AG04449 (cell line): ENCODE measurements at places on chromosomes 2 and 18.

DNA sequence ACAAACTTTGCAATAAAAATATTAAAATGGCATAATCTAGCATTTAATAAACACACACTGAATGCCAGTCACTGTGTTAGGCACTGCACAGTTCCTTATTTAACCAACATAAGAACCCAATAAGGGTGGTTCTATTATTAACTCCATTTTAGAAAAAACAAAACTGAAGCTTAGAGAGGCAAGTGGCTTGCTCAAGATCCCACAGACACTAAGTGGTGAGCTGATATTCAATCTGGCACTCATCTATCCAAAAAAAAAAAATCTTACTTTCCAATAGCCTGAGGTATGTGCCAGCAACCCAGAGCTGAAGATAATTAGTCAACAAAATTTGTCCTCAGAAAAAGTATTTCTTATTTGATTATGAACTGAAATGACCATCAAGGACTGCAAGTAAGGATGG lies 799 bp downstream of the CYTIP start:
- no peak for DNase-seq

GRCh38 chr18:53771664-53772063 lies 452.8 kb downstream of the MBD2 start:
- no peak for DNase-seq

DNA sequence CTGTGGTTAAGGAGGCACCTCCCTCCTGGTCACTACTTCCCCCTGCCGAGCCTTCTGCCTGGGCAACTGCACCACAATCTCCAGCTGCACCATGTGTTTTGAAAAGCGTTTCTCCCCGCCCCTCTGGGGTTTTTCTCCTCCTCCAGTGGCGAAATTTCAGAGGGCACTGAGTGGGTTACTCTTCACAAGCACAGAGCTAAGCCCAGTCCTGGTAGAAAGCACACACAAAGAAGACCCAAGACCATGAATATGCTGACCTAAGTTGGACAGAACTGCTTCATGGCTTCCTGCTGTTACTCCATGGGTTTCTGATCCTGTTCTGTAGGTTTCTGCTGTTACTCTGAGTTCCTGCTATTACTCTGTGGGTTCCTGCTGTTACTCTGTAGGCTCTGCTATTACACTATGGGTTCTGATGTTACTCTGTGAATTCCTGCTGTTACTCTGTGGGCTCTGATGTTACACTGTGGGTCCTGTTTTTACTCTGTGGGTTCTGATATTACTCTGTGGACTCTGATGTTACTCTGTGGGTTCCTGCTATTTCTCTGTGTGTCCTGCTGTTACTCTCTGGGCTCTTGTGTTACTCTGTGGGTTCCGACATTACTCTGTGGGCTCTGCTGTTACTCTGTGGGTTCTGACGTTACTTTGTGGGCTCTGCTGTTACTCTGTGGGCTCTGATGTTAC lies 216.6 kb downstream of the RTP5 start:
- DNase-seq: no peak

DNA sequence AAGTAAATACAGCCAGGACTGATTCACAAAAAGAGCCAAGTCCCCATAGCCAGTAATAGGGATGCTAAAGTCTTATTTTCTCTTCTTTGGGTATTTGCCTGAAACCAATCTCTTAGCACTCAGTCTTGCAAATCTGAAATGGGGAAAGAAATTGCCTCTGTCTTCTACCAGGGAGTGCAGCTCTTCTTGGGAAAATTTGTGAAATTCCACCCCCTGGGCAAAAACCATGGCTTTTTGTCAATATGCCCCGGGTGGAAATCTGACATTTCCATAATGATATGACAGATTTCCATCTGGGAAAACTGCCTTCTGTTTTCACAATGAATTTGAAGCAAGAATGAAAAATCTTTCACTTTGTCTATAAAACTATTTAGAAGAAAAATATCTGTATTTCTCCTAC lies 628.1 kb downstream of the BCL11A start:
- no peak for DNase-seq

DNA sequence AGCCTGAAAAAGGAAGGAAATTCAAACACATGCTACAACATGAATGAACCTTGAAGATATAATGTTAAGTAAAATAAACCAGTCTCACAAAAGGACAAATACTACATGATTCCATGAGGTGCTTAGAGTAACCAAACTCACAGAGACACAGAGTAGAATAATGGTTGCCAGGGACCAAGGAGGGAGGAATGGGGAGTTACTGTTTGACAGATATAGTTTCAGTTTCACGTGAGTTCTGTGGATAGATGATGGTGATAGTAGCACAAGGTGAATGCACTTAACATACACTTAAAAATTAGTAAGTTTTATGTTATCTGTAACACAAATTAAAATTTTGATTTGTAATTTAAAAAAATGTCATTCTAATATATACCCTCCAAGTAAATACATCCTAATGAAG lies 106.9 kb upstream of the ACVR1C start:
- DNase-seq: no peak

DNA sequence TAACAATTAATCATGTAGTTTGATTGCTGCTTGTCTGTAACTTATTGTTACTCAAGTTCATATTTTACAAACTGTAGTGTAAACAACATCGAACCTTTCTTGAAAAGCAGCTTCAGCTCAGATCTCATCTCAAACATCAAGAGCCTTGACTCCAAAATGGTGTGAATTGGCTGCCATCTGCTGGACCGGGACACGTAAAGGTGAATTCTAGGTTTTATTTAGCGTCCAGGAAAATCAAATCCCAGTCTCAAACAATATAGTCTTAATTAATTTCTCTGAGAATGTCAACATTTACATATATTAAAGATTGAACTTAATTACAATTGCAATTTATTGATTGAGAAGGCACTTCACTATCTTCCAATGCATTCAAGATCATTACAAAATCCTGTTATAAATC lies 453.0 kb downstream of the GALR1 start:
- DNase-seq: no peak

- no peak for DNase-seq
Measured at GRCh38 chr18:22143347-22144340, 25.7 kb upstream of the GATA6 start.

DNA sequence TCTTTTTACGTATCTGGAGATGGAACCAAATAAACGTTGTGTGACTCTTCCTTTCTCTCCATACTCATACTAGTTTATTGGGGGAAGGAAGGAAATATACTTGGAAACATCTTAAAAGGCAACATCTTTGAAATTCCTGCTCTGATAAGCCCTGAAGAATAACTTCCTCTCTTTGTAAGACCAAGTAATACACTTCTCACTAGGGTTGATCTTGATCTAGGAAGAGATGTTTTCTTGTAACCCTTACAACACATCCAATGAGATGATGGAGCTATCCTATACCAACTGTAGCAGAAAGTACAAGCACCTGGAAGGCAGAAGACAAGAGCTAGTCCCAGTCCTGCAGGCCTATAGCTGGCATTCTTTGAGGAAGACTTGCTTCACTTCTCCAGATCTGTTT lies 2.0 kb downstream of the ANKRD44 start:
- DNase-seq: no peak

GRCh38 chr2:62662554-62662953 lies 43.0 kb upstream of the EHBP1 start:
- no peak for DNase-seq

- DNase-seq: no peak
Measured at GRCh38 chr18:13989199-13989598, 73.9 kb upstream of the MC2R start.

DNA sequence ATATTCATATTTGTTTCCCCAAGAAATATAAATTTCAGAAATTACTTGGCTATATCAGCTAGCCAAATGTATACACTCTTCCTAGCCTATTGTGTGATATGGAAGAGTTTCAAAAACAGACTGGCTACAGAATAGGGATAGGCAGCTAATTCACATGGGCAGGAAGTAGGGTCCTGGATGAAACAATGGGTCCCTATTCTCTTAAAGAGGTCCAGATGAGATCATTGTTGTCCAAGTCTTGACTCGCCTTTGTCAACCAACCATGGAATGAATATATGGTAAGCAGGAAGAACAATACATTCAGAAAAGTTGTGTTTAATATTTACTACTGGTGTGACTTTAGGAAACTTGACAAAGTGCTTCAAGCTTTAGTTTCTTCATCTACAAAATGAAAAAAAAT lies 319.9 kb downstream of the NBAS start:
- no peak for DNase-seq

- DNase-seq: no peak
Measured at GRCh38 chr2:37894047-37894446, 31.0 kb upstream of the RMDN2 start.

- DNase-seq: no peak
Measured at GRCh38 chr2:124535816-124536215, 510.7 kb downstream of the CNTNAP5 start.

GRCh38 chr18:33444709-33445108 lies 4.2 kb upstream of the CCDC178 start:
- no peak for DNase-seq

- DNase-seq: no peak
Measured at GRCh38 chr2:5736050-5736449, 43.9 kb downstream of the SOX11 start.

DNA sequence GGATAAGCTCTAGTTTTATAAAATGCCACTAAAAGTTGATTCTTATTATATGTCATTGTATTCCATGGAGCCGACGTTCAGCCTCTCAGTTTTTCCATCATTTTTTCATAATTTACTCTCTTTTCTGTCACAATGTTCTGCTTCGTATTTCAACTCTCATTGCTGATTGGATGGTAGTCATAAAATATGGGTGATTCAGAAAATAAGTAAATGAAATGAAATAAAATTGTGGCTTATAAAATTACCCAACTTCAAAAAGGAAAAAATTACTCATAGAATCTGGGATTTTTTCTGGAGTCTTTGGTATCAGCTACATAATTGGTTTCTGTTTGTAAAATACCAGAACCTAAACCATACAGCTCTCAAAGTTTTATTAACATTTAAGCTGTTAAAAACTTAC lies 139.7 kb upstream of the ITGA4 start:
- DNase-seq: no peak

DNA sequence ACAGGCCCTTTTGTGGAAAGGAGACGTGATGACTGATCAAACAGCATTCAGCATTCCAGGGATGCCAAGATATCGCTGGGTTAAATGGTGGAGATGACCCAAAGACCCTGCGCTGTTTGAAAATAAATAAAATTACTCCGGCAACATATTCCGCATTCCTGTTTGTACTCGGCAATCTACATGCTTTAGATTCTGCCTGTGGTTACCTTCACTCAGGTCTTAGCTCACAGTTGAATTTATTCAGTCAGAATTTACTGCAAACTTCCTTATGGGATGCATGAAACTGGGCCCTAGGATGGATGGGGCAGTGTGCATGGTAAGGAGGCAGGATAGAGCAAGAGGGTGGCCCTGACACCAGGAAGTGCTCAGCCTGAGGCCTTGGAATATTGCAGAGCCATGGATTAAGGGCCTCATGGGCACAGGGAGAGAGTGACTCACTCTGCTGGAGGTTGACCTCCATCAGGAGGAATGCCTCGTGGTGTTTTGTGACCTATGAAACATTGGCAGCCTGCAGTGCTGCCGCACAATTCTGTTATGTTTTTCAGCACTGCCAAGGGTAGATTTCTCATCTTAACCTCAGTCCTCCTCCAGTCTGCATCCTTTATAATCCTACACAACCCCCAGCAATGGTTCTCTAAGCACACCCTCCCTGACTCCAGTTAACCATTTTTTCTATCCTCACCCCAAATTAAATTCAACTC lies 321.4 kb downstream of the IRS1 start:
- DNase-seq: peak; percentile 88

GRCh38 chr2:172671501-172671900 lies 64.1 kb upstream of the RAPGEF4 start:
- DNase-seq: no peak

- no peak for DNase-seq
Measured at GRCh38 chr2:64606479-64607363, 47.0 kb downstream of the SERTAD2 start.

DNA sequence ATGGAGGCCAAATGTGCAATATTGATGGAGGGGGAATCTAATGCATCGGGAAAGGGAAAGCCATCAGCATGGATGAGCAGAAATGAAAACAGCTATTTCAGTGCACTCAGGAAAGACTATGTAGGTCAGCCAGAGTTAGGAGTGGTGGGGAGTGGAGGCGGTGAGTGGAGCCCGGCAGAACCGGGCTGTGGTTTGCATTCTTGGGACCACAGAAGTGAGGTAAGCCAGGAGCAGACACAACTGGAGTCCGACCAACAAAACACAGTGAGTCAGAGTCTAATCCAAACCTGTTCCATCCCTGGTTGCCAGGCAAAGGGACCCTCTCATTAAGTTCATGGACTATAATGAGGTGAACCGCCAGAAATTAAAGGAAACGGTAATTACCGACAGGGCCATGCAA lies 61.1 kb upstream of the RAB12 start:
- DNase-seq: peak; percentile 1

DNA sequence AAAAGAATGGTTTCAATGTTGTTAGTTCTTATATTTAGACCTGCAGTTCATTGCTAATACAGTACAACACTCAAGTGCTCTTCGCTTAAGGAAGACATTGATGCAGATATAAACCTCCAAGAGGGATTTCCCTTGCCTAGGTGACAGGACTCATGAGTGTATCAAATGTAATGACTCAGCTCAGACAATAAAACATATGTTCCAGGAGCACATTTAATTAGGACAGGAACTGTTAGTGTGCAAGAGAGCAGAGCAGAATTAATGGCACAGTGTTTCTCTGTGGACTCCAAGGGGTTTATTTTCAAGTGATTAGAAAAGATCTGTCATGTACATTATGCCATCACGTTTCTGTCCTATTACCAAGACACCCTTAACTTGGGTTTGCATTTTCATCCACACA lies 375.0 kb downstream of the LRRTM4 start:
- no peak for DNase-seq

DNA sequence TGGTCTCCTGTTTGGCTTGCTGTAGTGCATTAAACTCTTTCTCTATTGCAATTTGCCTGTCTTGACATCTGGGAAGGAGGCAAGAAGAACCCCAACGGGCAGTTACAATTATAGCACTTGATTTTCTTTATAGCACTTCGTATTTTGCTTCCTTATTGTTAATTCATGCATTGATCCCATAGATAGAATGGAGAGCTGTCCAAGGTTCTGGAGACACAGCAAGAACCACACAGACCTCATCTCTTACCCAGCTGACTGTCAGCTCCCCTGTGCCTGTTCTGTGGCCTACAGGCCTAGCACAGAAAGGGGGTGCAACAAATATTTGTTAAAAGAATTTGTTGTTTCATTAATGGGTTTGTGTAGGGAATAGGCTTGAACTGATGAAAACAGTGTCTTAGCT lies 194.3 kb downstream of the GALNT1 start:
- no peak for DNase-seq
